ENCODE measurements at places on chromosomes 1 and 21.

DNA sequence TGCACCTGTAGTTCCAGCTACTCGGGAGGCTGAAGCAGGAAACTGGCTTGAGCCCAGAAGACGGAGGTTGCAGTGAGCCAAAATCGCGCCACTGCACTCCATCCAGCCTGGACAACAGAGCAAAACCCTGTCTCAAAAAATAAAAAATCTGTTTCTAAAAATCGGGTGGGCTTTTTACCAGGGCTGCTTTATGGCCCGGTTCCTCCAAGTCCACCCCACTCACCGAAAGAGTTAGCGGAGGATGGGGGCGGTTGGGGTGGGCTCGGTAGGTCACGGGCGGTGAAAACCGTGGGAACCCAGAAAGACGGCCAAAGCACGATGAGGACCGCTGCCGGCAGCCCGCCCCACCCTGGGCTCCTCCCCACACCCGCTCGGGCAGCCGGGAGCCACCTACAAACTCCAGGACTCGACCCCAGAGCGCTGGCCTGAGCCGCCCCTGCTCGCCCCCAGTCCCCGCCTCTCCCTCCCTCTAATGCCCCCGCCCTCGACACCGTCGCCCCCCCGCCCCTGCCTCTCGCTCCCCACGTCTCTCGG, 846 bp upstream of the PER3 start:
- DNase-seq: no peak

- DNase-seq: no peak
Observed at GRCh38 chr1:81654147-81654546, 146.6 kb upstream of the ADGRL2 start.

DNA sequence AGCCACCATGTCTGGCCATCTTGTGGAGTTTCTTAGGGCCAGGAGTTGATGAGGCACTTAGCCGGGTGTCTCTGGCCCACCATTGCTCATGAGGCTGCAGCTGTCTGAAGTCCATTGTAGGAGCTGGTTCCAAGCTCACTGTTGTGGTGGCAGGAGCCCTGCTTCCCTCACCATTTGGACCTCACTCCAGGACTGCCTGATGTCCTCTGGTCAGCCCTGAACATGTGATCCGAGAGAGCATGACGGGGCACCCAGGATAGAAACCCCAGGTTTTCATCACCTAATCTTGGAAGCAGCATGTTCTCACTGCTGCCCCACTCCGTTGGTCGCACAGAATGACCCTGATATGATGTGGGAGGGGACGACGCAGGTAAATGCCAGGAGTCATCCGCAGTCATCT, 56.2 kb upstream of the FAM3B start:
- no peak for DNase-seq

- no peak for DNase-seq
Observed at GRCh38 chr1:161313554-161314200, 504 bp upstream of the SDHC start.

- peak; percentile 97 for DNase-seq
Observed at GRCh38 chr1:204084247-204084772, 11.4 kb downstream of the SOX13 start.

GRCh38 chr1:208335371-208336136, 91.4 kb upstream of the PLXNA2 start:
- DNase-seq: no peak

- DNase-seq: no peak
Observed at GRCh38 chr1:6554907-6555778, at the start of gene TAS1R1. Gene TAS1R1 (plus strand): TSS chr1:6555307. CDS start chr1:6555374, 67 bp downstream.

DNA sequence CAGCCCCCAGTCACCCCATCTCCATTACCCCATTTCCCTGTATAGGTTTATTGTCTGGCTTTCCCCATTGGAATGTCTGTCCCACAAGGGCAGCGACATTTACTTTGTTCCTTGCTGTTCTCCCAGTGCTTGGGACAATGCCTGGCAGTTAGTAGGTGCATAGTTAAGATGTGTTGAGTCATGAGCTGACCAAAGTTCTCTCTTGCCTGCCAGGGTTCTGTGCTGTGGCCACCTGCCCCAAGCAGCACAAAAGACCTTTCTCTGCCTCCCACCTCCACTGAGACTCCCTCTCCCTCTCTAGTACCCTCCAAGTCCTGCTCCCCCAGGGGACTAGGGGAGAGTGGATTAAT, 40.0 kb downstream of the TMCO4 start:
- DNase-seq: no peak

DNA sequence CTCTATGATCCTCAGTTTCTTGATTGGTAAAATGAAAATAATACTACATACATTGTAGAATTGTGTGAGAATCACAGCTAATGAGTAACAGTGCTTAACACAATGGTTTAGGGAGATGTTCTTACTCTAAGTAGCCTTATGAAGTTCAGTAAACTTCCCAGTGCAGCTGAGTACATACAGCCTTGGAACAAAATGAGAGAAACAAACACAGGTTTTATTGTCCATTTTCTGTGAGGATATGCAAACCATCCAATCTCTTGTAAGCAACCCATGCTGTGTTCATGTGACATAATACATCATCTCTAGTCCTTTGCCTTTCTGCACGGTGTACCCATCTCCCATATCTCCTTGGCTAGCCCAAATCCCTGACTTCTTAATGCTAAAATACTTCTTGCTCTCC, 14.7 kb upstream of the STRIP1 start:
- no peak for DNase-seq

GRCh38 chr1:116561563-116561962, 9.3 kb downstream of the CD58 start:
- no peak for DNase-seq

GRCh38 chr1:78155121-78155520, 109.4 kb downstream of the GIPC2 start:
- DNase-seq: no peak

DNA sequence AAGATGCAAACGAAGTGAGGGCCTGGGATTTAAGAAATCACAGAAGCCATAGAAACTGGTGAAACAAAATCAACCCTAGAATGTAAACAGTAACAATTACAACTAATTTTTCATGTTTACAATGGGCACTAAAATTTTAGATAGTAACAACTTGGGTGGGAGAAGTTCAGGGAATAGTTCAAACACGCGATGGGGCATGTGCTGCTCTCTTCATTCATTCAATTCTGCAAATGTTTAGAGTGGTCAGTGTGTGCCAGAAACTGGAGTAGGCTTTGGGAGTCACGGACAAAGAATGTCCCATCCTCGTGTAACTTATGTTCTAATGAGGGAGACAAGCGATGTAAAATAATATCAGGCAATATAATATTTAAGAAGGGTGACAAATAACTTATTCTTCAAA, 133.4 kb downstream of the GREM2 start:
- DNase-seq: no peak

- no peak for DNase-seq
Observed at GRCh38 chr21:36429947-36430546, 44.9 kb downstream of the CHAF1B start.

- no peak for DNase-seq
Observed at GRCh38 chr21:31221043-31221442, 123.0 kb downstream of the TIAM1 start.

- DNase-seq: no peak
Observed at GRCh38 chr1:112583366-112583765, 35.6 kb downstream of the ST7L start.

GRCh38 chr1:70211541-70211940, 6.2 kb upstream of the LRRC40 start:
- DNase-seq: no peak

DNA sequence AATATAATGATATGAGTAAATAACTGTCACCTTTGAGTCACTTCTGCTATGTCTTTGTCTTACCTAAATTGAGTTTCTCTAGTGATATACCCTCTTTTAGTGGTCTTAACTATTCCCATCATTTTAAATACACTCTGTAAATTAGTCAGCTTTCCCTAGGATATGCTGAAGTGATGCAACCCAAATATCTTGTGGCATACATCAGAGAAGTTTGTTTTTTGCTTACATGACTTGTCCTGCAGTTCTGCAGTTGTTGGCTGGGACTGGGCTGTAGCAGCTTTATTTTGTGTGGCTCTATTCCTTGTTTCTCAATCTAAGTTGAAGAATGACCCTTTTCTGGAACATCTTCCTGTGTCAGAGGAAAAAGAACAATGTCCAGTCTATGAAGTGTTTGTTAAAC, 76.4 kb downstream of the TTC3 start:
- no peak for DNase-seq

DNA sequence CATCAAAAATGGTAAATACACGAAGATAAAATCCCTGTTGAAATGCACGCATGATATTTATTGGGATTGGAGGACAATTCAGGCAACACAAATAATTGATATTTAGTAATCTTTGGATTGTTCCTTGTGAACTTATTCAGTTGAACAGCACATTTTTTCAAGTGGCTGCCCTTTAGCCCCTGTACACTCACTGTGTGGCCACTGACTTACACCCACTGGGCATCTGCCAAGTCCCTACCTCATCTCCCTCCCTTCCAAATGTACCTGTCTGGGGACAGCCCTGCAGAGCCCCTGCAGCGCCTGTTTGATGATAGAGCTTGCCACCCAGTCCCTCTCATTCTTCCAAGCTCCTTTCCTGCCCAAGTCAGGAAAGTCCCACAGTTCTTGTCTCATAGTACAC, 154.3 kb downstream of the GLUL start:
- no peak for DNase-seq

DNA sequence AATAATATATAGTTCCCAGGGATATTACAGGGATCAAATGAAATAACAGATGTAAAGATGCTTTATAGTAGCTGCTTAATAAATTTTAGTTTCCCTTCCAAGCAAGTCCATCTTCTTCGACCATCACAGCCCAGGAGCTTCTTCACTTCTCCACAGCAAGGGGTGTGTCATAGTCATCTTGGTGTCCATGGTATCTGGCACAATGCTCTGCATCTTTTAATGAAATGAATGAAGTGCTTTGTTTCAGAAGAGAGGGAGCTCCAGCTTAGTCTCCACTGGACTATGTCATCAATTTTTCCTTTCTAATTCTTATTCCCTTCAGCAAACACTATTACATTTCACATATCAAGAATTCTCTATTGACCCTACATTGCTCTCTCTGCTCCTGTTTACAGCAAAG, 4.9 kb upstream of the MACF1 start:
- no peak for DNase-seq

GRCh38 chr1:53250325-53250724, 12.0 kb upstream of the MAGOH start:
- DNase-seq: no peak

GRCh38 chr1:155062151-155062686, 1.3 kb upstream of the EFNA4 start:
- no peak for DNase-seq

DNA sequence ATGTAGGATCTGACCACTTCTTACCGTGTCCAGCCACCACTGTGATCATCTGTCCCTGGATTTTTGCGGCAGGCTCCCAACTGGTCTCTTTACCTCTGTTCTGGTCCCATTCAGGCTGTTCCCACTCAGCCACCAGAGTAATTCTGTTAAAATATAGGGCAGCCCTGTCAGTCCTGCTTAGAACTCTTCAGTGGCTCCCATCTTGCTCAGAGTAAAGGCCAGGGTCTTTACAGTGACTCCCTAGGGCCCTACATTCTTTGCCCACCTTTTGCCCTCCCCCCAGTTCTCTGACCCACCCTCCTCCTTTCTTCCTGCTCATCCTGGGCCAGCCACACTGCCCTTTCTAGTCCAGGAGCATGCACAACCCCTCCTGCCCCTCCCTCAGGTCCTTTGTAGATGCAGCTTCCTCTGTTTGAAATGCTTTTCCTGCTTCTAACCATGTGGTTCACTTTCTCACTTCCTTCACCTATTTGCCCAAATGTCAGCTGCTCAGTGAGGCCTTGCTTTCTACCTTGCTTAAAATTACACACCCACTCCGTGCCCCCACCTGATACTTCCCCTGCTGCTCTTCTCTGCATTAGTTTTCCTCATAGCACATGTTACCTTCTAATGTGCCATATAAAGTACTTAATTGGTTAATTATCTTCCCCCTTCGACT, 7.8 kb downstream of the UBIAD1 start:
- no peak for DNase-seq

DNA sequence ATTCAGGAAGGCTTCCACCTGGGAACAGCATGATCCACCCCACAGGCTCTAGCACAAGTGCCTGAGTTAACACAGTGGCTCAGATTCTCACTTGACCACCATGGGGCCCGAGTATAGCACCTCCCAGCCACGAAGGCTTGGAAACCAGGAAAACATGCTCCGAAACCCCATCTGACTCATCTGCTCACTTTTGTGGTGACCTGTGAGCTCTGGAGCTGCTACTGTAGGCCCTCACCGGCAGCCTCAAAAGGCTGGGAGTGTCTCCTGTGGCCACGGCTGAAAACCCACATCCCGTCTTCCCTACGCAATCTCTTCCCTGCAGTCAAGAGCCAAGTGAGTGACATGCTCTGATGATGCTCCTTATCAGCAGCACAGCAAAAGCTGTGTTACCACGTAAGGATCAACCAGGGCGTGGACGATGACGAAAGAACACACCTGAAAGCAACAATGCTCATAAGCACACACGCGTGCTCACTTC, 81.4 kb downstream of the TGFBR3 start:
- no peak for DNase-seq

DNA sequence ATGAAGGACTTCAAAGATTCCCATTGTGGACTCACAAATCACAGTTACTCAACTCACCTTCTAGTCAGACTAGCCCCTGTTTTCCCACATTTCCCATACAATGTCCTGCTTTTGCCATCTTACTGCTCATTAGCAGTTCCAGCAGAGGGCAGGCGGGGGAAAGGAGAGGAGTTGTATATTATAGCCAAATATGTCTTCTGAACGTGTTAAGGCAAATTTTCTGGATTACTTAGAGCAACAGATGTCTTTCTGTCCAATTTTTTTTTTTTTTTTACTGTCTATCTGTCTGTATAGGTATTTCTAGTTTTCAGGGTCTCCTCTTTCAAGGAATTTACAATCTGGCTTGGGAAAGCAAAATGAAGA, 29.9 kb upstream of the DDAH1 start:
- no peak for DNase-seq

DNA sequence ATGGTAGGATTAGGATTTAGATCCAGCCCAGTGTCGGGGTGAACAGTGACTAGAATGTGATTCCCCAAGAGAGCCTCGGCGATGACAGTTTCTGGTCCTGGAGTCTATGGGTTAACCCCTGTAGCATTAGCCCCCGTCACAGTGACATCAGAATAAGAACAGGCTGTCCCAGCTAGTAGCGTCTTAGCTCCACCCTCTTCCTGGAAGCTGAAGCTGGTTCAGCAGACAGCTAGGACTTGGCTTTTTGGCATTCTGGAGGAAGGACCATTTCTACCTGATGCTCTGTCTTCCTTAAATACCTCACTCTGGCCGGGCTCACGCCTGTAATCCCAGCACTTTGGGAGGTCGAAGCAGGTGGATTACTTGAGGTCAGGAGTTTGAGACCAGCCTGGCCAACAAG, 5.0 kb downstream of the NDUFS2 start:
- DNase-seq: no peak

DNA sequence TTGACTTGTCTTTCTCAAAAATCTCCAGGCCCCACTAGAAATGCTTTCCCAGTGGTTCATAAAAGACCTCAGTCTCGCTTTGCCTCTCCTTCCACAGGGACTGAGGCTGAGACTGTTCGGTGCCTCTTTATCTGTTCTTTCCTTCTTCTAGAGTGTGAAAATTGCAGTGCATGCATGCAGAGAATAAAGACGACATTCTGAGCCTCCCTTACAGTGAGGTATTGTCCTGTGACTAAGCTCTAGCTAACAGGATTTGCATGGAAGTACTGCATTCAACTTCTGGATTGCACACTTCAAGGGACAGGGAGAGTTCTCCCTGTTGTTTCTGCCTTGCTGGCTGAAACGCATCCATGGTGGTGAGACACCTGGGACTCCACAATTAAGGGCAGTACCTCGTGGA, 69.1 kb downstream of the COLGALT2 start:
- no peak for DNase-seq

- DNase-seq: no peak
Observed at GRCh38 chr21:30148906-30149305, 17.7 kb downstream of the CLDN17 start.
